Muscle of leg (tissue), 16 donors: ENCODE measurements at places on chromosomes 11 and 22. TPM values are rescaled to one million over a fixed set of nuclear protein-coding genes. Genes with fewer than 3 reads are reported as not detected.

SCO2 gene
- total RNA-seq: 0.40 TPM

OR5J2 gene
- not detected for total RNA-seq

PTPRCAP gene
- total RNA-seq: 0.84 TPM

CECR2 gene
- total RNA-seq: 10.3 TPM

APOL1 gene
- 2.3 TPM for total RNA-seq

GRAP2 gene
- 0.40 TPM for total RNA-seq

PATE4 gene
- not detected for total RNA-seq

MFRP gene
- not detected for total RNA-seq

LSP1 gene
- 43.4 TPM for total RNA-seq

POU2F3 gene
- total RNA-seq: 0.13 TPM

FAU gene
- 998 TPM for total RNA-seq

CADM1 gene
- 37.1 TPM for total RNA-seq

SAA4 gene
- not detected for total RNA-seq

DNA sequence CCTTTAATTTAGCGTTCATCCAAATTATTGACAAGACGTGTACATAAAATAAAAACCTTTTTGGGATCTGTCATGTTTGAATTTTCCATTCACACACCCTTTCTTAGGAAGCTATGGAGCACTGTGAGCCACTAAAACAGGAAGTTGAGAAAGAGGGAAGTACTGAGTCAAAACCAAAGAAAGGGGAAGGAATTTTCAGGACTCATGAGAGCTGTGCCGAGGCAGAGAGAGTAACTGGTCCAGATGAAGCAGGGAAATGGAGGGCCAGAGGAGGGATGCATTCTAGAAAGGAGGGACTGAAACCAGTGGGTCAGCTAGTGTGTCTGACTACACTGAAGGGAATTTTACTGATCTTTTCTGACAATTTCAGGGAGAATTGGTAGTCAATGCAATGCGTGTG, 24.9 kb downstream of the APLP2 start:
- peak; percentile 78 for DNase-seq

DNA sequence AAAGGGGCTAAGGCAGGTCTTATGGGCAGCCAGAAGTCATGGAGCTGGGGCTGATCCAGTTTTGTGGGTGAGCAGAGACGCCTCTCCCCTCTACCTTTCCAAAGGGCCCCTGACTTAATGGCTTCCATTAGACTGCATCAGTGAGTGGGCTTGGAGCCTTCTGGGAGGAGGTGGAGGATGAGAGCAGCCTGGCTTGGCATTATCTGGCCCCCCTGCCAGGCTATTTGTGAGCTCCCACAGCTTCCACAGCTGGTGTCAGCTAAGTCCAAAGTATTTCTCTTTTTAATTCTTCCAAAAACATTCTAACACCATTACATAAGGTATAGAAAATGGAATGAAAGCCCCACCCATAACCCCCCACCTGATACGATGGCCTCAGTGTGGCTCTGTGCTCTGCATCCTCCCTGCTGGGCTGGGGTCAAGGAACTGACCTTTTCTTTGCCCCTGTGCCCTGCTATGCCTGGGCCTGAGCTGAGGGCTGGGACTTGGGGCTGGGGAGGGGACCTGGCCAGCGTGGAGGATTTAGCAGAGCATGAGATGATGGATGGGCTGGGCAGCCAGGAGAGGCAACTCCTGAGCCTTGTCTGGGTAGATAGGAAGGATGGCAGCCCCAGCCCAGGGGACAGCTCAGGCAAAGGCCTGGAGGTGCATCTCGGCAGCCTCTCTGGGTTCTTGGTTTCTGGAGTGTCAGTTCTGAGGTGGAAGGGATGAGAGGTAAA, 4.0 kb downstream of the AIFM3 start:
- no peak for DNase-seq

- DNase-seq: peak; percentile 85
Observed at GRCh38 chr11:121591405-121592033, 138.8 kb upstream of the SORL1-AS1 start.

- DNase-seq: no peak
Observed at GRCh38 chr11:132972565-132972964, 559.7 kb downstream of the OPCML start.

DNA sequence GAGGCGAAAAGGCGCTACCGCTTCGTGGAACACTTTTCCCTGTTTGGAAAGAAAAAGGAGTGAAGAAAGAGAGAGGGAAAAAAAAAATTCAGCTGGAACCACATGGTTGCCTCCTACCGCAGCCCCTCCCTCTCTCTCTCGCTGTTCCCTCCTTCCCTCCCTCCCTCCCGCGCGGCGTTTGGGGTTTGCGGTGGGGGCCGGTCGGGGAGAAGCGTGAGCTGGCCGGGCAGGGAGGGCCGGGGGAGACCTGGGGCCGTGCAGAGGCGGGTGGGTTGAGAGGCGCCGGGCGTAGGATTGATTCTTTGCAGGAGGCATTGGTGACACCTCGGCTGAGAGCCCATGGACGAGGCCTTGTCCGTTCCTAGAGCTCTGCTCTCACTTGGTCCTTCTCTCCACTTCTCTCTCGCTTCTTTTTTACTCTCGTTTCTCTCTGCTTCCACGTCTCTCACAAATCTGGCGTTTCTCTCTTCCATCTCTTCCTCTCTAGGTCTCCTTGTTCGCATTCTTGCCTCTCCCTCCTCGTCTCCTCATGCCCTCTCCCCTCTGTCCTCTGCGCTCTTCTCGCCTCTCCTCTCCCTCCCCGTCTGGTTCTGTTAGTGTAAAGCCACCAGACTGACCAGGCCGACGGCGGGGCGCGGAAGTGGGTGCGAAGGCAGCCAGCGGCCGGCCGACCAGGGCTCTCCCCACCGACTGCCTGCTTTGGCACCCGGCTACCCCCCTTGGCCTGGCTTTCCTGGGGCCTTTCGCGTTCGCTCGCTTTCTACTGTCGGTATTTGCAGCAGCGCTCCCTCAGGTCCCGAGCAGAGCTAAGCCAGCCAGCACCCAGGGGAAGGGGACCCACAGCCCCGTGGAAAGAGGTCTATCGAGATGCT, at the start of gene CLMP:
Gene CLMP, minus strand, starts transcription at position 61 of the 872 bp plus-strand sequence. CDS start 308 bp downstream, outside the sequence.
- peak; percentile 89 for DNase-seq

DNA sequence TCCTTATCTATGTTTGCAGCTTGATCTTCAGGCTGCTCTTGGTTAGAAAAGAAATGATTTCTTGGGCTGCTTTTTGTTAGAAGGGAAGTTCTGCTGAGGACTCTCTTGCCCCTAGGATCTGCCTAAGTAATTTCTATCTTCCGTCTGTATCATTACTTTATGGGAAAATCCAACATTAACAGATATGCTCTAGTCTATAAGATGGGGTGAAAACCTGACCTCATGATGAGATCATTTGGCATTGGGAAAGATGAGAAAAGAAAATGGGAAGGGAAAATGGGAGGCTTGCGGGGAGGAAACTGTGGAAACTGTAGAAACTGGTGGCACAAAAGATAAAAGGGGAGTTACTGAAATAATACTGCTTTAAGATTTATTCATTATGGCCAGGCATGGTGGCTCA, 63.6 kb downstream of the FDX1 start:
- no peak for DNase-seq

DNA sequence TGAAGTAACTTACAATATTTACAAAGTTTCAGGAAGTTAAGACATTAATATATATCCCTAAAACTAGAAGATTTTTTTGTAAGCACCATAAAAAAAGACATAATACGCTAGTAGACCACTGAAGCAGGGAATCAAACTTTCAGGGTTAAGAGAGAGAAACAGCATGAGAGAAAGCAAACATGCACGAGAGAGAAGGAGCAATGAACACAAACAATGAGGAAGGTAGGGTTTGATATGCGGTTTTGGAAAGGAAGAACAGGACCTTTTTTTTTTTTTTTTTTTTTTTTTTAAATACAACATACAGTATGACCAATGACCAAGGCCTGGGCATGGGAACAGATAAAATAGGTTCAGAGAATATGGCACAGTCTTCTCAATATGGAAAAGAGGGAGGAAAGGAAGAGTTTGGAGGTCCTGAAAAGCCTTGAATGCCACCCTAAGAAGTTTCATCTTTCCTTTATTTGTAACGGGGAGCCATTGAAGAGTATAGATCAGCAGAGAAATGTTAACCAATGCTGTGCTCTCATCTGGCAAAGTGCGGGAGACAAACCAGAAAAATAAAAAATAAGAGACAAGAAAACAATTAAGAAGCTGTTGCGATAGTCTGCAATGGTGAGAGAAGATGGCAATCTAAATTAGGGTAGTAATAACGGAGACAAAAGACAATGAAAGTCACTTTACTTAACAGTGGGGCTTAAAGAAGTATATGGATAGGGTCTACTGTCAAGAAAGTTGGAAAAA, 101.0 kb downstream of the USP35 start:
- no peak for DNase-seq

- no peak for DNase-seq
Observed at GRCh38 chr11:27305751-27306150, 57.3 kb downstream of the CCDC34 start.

GRCh38 chr11:122082205-122082604, 33.8 kb downstream of the BLID start:
- no peak for DNase-seq

DNA sequence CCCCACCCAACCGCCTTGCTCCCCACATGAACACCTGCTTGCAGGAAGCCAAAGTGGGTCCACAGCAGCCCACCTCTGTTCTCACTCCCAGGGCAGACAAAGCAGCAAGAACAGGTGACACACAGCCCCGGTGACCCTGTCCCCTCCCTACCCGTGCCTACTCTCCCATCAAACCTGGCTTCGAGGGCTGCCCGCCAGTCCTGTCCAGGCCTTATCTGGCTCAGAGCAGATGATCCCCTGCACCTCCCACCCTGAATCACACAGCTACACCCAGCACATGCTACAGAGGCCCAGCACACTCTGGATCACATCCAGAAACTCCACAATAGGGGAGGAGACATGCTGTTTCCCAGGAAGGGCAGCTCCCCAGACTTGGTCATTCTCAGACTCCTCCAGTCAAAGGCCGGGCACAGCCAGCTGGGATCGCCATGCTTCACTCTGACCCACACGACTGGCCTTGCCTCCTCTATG, 6.2 kb upstream of the RGL4 start:
- DNase-seq: peak; percentile 65

- no peak for DNase-seq
Observed at GRCh38 chr11:23569134-23569533, 708.9 kb upstream of the CCDC179 start.

DNA sequence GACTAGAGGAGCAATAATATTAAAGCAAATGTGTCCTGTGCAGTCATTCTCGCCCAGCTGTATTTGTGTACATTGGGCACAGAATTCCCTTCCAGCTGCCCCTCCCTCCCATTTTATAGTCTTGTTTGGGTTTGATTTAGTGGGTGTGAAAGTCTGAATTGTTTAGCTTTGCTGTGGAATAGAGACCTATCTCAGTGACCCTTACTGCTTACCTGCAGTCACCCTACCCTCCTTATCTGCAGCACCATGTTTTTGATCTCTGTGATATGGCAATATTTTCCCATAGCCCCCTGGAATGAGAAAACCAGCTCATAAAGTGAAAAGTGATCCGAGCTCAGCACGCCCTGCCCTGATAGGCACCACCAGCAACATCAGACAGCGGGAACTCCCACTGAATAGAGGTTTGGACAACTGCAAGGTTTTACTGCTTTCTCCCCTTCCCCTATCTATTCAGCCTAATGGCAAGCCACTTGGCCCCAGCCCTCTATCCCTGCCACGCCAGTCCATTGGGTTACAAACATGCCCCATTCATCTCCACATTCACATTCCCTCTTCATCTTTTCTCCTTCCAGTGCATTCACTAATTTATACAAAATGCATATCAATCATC, 199.0 kb downstream of the ETS1 start:
- no peak for DNase-seq

DNA sequence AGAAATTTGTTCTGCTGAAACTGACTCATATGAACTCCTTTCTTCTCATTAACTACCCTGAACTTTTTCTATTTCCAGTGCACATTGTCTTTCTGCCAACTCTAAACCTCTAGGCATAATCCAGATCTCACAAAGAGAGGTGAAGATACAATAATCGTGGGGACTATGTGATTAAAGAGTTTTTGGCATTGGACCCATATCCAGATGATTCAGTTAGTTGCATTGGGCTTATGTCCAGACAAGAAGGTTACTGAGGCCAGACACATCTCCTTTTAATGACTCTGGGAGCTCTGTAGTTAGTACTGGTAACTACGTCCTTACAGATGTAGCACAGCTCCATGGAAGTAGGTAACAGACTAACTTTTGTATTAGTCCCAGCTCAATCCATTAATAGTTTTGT, 273.0 kb downstream of the CASP12 start:
- peak; percentile 8 for DNase-seq

- no peak for DNase-seq
Observed at GRCh38 chr11:9095421-9095820, 4.0 kb upstream of the SCUBE2 start.

GRCh38 chr22:40157330-40157945, 20.3 kb upstream of the TNRC6B start:
- DNase-seq: peak; percentile 60

GRCh38 chr11:107963091-107963490, 34.8 kb downstream of the RAB39A start:
- no peak for DNase-seq

DNA sequence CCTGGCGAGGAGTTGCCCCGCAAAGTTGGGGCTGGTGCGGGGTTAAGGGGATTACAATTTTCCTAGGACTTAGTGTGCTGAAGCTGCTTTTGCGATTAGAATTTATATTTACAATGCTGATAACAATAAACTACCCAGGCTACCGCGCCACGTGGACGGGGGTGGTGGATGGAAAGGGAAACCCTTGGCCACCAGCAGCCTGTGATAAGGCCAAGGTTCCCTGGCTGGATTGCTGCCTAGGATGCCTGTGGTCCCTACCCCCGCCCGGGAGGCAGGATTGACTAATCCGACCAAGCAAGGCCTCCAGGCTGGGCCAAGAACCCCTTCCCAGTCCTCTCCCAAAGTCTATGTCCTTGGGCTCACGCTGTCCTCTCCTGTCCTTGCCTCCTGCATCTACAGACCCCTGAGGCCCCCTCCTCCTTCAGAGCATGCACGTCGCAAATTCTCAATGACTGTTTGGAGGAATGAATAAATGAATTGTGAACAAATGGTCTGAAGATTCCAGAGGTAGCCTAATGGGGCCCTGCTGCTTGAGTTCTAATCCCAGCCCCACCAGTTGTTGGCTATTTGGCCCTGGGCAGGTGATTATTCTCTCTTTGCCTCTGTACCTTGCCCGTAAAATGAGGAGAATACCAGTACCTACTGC, 7.6 kb upstream of the CHKA start:
- DNase-seq: peak; percentile 46

DNA sequence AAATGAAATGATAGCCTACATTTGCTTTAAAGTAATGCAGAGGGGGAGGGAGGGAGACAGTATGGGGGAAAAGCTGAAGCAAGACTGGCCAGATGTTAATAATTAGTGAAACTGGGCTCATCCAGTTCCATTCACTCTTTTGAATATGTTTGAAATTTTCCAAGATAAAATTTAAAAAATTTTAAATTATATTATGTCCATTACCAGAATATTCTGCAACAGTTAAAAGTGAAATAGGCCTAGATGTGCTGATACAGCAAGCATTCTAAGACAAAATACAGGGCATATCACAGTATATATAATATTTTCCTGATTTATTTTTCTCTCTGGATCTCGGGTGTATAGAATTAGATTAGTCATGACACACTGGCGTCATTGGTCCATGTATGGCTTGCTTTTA, 13.6 kb upstream of the ZNRF3 start:
- peak; percentile 35 for DNase-seq

- no peak for DNase-seq
Observed at GRCh38 chr11:117382746-117383145, 55.1 kb downstream of the CEP164 start.

GRCh38 chr22:36457688-36458450, 23.6 kb downstream of the TXN2 start:
- no peak for DNase-seq
